ENCODE measurements at places on chromosomes 1 and 21.
A peak's percentile ranks its signal among the peaks of the same experiment; 100 is the strongest.

DNA sequence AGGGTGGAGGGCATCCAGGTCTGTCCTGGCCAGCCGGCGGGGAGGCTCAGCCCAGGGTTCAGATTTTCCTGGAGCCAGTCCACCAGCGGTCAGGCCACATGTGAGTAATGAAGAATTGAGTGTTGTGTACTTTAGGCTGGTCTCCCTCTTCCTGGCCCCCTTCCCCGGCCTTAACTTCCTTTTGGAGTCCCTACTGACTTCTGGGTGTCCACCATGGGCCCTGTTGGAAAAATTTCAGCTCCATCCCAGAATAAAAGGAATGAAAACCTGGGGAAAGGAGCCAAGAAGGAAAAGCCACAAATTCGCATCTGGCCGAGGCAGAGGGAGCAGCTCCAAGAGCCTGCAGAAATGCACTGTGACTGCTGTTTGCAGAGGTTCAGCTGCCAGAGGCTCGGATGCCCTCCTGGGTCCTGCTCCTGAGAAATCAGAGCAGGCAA lies 35.5 kb upstream of the HHAT start:
- DNase-seq: no peak

- DNase-seq: no peak
Observed at GRCh38 chr1:61058483-61059245, 23.7 kb upstream of the NFIA start.

GRCh38 chr21:28834335-28835238 lies 158.1 kb downstream of the LTN1 start:
- DNase-seq: no peak

DNA sequence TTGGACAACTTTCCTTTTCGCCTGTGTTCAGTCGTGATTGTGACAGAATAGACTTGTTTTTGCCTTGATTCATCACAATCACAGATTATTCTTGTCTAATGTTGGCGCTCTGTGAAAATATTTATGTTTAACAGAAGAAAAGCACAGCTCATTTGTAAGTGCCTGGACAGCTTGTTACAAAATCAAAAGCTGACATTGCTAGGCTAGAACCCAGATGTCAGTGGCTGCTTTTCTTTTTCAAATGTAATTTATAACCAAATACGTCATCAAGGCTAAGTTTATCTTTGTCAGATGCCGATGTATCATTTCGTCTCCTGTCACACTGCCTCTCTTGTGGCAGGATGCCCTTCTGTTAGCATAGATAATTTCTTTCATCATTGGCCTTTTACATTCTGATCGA lies 1227.3 kb downstream of the PLA2G4A start:
- no peak for DNase-seq

DNA sequence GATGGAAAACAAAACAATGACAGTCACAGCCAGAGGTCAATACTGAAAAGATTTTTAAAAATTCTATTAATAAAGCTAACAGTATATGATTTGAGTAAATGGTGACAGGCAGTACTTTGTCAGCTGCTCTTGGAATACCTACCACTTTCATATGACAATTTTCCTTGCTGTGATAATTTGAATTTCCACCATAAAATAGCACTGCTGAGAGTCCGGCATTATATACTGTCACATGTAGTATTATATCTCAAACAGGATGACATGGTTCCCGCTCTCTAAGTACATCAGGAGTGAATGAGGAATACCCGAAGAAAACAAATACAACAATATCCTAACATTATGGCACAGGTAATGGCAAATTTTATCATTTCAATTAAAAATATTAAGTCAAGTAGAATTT lies 146.8 kb upstream of the TMPRSS15 start:
- DNase-seq: no peak

DNA sequence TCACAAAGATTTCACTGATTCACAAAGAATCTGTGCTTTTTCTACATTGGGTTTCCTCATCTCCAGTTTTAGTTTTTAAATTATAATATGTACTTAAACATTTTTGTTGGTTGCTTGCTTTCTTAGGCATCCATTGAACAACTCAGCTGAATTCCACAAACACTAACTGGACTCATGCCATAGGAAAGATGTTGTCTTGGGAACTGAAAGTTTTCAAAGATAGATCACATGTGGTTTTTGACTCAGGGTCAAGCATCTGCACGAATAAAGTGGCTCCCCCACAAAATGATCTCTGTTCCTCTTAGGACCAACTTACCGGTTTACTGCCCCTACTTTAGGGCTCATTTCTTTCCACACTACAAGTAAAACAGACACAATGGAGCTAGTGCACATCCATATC lies 3.1 kb upstream of the KRTAP21-1 start:
- DNase-seq: no peak

GRCh38 chr21:15301014-15301413 lies 236.2 kb upstream of the NRIP1 start:
- DNase-seq: no peak

- DNase-seq: no peak
Observed at GRCh38 chr1:51240084-51240483, 4.0 kb downstream of the RNF11 start.

DNA sequence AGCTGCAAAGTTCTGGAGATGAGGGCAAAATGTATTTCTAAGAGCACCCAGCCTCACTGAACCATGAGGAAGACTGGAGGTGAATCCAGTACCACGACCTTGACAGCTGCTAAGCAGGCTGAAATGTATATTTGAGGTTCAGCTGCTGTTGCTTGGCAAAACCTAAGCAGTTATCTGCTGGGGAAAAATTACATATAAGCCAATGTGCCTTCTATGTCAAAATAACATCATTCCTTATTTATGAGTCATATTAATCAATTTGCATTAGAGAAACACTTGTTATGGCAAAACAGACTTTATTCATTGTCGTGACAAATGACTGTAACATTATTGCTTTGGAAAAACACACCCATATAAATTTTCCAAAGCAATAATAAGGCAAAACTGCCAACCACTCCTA lies 560.5 kb upstream of the NR5A2 start:
- DNase-seq: no peak

DNA sequence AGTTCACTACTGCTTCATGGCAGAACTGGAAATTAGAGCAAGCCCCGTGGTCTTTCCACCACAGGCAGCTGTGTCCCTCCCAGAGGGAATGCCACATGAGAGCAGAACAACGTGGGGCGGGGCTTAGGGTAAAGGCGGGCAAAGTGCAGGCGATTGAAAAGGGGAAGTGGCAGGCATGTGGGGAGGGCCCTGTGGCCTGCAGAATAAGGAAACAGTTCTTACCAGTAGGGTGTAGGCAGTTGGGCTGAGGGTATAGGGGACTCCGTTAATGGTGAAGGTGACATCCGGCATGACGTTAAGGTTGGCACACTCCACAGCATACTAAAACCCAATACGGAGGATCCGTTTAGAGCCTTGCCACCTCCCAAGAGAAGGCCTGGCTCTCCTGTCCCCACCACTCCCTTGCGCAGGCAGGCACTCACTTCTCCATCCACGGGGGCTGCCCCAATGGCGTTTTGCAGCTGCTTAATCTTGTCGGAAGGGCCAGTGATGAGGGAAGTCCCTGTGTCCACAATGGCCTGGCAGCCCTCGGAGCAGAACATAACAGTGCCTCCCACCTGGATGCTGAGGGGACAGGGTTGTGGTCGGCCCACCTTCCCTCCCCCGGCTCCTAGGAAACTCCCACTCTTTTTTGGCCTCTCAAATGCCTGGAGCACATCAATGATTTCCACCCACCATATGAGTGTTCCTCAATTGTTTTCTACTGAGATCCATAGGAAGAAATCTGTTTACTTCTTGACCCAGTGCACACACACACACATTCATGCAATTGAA lies 9.1 kb upstream of the RAB7B start:
- no peak for DNase-seq

GRCh38 chr1:84753516-84754385 lies 63.5 kb upstream of the SSX2IP start:
- peak; percentile 56 for DNase-seq

GRCh38 chr1:59767119-59767518 lies 47.6 kb upstream of the HOOK1 start:
- no peak for DNase-seq

- DNase-seq: no peak
Observed at GRCh38 chr1:182611787-182612186, 7.6 kb upstream of the RGS16 start.

DNA sequence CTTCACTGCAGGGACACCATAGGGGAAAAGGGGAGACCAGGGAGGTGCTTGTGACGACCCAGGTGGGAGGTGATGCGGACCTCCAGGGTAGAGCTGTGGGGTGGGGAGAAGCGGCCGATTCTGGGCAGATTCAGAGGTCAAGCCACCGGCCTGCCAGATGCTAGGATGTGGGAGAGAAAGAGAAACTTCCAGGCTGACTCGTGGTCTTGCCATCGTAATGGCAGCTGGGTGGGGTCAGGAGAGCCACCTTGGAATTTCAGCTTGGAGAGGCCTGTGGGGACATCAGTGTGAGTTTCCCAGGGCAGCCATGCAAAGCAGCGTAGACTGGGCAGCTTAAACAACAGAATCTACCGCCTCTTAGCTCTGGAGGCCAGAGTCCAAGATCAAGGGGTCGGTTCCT lies 258.0 kb upstream of the VAMP3 start:
- DNase-seq: no peak

DNA sequence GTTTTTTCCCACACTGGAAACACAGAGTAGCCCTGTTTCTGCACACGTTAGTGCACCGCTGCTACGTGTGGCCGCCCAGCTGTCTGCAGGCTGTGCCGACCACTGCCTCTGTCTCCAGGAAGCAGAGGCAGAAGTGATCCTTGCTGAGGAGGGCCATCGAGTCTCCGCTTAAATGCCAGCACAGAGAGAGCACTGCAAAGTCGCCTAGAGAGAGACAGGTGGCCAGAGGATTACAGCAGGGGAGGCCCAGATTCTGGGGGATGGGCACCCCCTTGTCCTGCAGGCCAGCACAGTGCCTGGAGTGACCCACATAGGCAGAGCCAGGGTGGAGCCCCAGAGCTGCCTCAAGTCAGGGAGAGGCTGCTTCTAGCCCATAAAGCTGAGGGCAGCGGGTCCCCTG lies 6.1 kb downstream of the TPRG1L start:
- DNase-seq: no peak

DNA sequence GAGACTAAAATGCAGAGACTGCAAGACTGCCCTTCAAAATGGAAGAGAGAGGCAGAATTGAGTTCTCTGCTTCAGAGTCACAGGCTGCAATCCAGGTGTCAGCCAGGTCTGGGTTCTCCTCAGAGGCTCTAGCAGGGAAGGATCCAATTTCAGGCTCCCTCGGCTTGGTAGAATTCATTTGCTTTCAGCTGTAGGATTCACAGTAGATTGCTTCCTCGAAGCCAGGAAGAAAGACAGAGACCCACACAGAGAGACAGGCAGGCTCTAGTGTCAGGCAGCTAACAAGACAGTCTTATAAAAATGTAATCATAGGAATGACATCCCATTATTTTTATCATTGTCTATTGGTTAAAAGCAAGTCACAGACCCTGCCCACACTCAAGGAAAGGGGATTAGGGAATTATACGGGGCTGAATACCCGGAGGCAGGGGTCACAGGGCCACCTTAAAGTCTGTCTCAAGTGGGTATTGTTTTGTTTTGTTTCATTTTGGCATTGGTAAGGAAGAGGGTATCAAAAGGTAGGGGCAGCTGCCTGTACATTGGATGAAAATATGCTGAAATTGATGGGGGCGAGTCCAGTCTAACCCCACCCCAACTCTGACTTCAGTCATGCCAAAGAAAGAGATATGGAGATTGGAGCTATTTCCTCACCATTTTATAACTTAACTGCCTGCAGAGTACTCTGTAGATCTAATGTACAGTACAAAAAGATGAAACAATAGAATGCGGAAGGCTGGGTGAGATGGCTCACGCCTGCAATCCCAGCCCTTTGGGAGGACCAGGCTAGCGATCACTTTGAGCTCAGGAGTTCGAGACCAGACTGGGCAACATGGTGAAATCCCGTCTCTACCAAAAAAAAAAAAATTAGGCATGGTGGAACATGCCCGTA lies 9.5 kb upstream of the TBCE start:
- no peak for DNase-seq

- no peak for DNase-seq
Observed at GRCh38 chr1:17130138-17130635, 10.9 kb upstream of the PADI2 start.

- no peak for DNase-seq
Observed at GRCh38 chr1:214445831-214446614, 105.4 kb downstream of the PTPN14 start.

DNA sequence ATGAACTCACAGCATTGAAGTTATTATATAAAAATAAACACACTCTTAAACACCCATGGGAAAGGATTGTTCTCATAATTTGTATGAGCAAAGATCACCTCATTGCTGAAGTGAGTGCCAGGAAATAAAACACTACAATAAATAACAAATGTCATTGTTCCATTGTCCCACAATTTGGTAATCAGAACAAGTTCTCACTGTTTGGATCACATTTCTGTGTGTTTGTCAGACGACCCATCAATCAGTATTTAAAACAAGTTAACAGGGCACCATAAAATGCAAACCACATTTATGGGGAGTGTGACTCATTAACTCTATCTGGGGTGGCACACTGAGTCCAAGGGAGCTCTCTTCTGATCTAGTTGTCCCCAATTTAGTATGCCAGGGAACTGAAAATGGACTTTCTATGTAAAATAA lies 124.5 kb downstream of the PTPRC start:
- DNase-seq: no peak

DNA sequence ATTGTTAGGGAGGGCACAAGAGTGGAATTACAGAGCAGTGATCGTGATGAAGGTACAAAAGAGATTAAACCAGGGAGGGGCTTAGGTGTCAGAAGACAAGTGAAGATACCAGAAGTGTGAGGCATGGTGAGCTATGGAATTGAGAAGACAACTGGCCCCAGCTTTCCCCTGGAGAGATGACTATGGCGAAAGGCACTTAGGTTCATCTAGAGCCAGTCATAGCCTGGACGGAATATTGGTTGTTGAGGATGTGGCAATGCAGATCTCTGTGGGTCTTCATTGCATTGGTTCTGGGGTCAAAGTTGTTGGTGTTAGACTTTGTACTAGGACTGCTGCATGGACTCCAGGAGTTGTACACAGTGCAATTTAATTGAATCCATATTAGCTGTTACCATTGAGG lies 115.7 kb downstream of the FASLG start:
- no peak for DNase-seq

DNA sequence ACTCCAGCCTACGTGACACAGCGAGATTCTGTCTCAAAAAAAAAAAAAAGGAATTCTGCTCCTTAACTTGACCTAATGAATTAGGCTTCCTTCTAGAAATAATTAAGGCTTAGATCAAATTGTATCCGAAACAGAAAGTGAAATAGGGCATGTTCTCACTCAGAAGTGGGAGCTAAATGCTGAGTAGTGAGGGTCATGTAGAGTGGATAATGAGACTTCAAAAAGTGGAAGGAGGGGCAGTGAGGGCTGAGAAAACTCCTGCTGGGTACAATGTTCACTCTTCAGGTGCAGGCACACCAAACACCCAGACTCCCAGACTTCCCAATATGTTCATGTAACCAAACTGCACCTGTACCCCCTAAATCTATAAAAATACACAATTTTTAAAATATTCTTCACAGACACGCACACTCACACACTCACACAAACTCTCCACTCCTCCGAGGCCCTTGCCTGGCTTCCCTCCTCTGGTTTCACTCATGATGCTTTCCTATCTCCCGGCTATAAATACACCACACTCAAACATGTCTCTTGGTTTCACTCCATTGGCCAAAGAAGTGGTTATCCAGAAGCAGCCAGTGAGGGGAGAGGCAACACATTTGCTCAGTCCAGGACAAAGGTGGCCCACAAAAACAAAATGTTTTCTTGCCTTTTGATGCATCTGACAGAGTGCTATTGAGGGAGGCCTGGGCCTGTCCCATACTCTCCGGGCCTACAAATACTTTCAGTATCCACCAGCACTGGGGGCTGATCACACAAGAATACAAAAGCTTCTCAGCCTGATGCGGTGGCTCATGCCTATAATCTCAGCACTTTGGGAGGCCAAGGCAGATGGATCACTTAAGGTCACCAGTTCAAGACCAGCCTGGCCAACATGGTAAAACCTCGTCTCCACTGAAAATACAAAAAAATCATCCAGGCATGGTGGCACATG lies 249.2 kb downstream of the TOMM20 start:
- DNase-seq: no peak

All from activated T-cell treated with anti-CD3 and anti-CD28 coated beads for 24 hours (primary cell).